ENCODE measurements at places on chromosomes 6 and 20.

GRCh38 chr20:10171864-10172751 lies 46.5 kb upstream of the SNAP25 start:
- peak; percentile 83 for DNase-seq

DNA sequence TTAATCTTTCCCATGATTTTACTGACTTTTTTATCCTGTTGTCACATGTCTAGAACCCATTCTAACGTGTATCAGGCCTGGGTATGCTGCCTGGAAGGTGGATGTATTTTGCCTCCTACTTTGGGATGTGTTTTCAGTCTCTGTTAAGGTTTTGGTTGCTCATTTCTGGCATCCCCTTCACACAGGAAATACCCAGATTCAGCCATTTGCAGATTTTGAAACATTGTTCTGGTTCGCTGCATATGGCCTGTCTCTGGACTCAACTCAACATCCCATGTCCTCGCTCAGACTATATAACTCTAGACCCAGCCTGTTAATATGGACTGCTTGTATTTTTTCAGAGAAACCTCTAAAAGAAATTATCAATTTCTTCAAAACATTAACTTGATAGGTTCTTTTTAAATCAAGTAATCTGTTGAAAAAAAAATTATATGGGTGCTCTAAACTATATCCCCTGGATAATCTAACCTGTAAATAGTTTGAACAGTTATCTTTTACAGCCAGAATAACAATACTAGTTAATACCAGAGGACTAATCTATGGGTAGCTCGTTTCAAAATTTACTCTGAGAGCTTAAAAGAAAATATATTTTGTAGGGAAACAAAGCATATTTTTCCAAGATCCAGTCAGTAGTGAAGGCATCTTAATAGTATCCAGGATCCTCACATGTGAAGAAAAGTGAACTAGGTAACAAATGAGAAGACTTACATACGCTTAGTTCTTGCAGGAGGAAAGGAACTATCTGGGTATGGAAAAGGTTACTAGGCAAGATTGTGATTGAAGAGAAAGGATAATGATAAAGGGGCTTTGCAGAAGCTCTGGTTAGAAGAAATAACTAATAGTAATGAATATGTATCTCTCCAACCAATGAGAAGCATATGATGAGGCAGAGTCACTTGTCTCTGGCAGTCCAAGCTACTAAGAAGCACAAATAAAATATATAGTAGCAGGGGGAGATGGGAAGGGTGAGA lies 23.4 kb upstream of the HLA-DQB1 start:
- DNase-seq = no peak

DNA sequence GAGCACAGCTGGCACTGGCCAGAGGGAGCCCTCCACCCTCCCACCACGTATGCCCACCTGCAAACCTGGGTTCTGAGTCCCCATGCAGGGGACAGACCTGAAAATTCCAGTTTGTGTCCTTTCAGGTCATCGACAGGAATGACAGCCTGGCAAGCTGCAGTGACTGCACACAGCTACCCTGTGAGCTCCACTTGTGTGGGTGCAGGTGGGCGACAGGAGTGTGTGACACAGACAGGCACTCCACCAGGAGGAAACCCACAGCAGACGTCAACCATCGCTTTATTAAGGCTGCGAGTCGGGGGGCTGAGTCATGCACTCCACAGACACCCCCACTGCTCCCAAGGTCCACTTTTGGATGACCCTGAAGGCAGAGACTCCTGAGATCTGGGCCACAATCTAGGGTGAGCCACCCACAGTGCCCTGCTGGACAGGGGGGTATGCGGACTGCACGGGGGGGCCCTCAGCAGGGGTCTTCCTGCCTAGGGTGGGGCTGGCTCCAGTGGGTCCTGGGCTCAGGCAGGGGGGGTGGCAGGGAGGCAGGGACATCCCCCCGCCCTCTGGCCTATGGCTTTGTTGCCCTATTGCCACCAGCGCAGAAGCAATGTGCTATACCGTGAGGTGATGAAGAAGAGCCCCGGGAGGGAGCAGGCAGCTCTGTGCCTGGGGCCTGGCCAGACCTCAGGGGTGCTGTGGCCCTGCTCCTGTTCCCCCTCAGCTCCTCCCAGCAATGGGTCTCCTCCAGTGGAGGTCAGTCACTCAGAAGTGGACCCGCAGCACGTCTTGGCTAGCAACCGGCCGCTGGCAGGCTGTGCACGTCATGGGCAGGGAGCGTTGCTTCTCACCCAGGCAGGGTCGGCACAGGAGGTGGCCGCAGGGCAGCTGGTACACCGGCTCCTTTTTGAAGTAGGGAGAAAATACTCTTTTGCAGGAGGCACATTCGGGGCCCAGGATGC lies 25.1 kb upstream of the AVP start:
- no peak for DNase-seq

- DNase-seq = no peak
Measured at GRCh38 chr20:2748551-2749342, 51.7 kb downstream of the CPXM1 start.

DNA sequence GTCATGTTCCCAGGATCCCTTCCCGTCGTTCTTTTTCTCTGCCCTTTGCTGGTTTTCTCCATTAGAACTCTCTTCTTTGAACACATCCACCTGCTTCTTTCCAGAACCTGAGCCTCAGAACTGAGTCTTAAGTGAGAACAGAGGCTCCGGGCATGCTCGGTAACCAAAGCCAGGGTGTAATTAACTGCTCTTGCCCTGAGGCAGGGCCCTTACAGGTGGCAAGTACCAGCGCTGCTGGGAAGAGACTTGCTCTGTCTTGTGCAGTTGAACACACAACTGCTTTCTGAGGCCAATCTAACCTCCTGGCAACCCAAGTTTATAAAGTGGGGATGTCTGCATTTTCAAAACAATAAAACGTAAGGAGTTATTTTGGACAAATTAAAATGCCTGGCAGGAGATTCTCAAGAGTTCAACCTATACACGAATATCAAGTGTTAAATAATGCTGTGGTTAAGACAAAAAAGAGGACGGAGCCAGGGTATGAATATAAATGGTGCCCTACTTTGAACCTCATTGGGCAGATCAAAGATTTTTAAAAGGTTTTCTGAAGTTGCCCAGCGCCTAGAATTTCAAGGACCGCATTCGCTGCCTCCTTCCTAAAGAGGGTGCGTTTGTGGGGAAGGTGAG lies 12.4 kb upstream of the DEK start:
- DNase-seq = no peak

- no peak for DNase-seq
Measured at GRCh38 chr20:753136-753535, 15.2 kb downstream of the SLC52A3 start.

GRCh38 chr20:58612121-58612691 lies 38.9 kb upstream of the STX16 start:
- DNase-seq = no peak

GRCh38 chr6:3280091-3280490 lies 21.3 kb downstream of the PSMG4 start:
- no peak for DNase-seq

- no peak for DNase-seq
Measured at GRCh38 chr6:168137024-168137423, 58.0 kb upstream of the FRMD1 start.

DNA sequence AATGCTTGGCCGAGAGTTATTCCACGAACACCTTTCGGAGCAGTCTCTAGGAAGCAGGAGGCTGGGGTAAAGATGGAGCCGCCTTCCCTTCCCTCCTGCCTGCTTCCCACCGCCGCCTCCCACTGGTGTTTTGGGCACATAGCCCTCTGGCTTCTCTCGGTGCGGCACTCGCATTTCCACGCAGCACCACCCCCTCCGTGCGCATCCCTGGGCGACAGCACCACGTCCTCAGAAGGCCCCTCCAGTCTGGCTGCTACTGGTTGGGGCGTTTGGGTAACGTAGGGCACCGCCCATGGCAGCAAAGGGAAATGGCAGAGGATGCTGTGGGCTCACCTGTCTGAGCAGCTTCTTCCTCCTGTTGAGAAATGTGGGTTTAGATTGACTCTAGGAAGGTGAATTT lies 2.4 kb downstream of the COL20A1 start:
- no peak for DNase-seq

GRCh38 chr6:31356216-31356945 lies 598 bp downstream of the HLA-B start:
- no peak for DNase-seq

DNA sequence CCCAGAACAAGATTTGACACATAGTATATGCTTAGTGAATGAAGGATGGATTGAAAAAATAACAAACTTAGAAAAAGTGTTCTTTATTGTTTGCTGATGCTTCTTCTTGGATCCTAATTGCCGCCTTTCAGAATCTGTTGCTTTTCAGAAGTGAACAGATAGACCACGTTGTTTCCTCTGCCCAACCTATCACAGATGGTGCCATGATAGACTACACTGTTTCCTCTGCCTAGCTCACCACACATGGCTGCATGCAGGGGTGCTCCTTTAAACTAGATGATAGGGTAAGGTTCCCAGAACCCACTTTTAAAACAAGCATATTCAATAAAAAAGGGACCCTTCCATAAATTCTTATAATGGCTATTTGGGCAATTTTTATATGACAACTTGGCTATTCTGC lies 4.6 kb upstream of the RGS17 start:
- DNase-seq = no peak

GRCh38 chr6:165605182-165605875 lies 57.7 kb downstream of the PDE10A start:
- DNase-seq = no peak

- DNase-seq = no peak
Measured at GRCh38 chr6:118397671-118398465, 150.2 kb upstream of the PLN start.

- no peak for DNase-seq
Measured at GRCh38 chr6:30227242-30227722, 14.1 kb upstream of the TRIM26 start.

- peak; percentile 89 for DNase-seq
Measured at GRCh38 chr6:167750956-167751358, 75.8 kb upstream of the AFDN start.

- DNase-seq = no peak
Measured at GRCh38 chr6:54719633-54720032, 126.9 kb upstream of the FAM83B start.

- DNase-seq = no peak
Measured at GRCh38 chr6:37382994-37383765, 29.4 kb downstream of the RNF8 start.

- no peak for DNase-seq
Measured at GRCh38 chr20:37693242-37693634, 592 bp upstream of the CTNNBL1 start.

GRCh38 chr20:39358052-39358451 lies 395.9 kb downstream of the DHX35 start:
- DNase-seq = no peak

DNA sequence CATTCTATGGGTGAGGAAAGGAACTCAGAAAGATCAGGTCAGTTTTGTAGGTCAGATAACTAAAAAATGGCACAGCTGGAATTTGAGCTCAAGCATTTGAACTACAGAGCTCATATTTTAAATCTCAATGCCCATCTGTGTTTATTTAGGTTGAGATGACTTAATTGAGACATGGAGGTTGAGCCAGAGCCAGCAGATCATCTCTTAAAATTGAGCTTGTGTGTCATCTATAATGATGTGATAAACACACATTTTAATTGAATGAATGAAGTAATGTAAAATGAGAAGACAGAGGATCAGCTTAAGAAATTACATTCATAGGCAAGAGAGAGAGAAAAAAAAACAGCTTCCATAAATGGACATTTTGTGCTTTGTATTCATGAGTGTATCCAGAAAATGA lies 3.7 kb downstream of the MANEA start:
- no peak for DNase-seq

GRCh38 chr6:80679992-80680391 lies 573.5 kb downstream of the BCKDHB start:
- no peak for DNase-seq

DNA sequence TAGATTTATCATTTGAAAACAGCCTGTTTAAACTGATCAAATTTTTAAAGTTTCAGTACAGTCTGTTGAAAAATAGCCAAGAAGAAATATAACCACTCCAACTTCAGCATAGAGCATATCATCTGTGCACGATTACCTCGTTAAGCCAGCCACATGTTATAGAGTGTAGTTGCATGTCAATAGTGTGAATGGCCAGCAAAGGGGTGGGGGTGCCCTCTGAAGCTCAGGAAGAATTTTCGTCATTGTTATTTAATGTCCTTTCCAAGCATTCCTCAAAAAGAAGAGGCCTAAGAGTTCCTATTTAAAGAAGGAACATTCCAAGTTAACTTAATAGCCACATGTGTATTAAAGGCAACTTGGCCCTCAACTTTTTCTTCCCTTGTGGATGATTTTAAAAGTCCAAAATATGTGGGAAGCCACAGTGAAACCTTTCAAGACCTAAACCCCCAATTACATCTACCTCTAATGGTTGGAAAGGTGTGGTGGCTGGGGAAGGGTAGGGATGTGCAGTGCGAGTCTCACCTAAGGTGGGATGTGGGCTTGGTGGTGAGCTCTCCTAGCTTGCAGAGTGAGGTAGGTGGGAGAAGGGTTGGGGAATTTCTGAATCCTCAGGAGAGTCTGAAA lies 1.8 kb upstream of the CCN2 start:
- no peak for DNase-seq

DNA sequence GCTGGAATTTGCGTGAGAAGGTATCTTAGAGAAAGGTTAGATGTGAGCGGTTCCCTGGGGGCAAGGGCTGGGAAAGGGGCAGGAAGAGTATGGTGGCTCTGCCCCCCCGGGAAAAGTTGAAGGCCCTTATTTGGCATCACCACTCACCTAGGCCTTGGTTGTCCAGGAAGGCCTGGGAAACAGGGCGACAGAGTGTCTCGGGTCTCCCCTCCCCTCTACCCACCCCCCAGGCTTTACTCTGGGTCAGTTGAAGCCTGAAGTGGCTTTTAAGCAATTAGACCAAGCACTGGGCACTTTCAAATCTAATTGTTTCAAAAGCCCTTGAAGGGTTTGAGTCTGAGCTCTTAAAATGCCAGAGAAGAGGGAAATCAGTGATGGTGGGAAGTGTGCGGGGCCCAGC lies 30.2 kb upstream of the FOXP4 start:
- no peak for DNase-seq

DNA sequence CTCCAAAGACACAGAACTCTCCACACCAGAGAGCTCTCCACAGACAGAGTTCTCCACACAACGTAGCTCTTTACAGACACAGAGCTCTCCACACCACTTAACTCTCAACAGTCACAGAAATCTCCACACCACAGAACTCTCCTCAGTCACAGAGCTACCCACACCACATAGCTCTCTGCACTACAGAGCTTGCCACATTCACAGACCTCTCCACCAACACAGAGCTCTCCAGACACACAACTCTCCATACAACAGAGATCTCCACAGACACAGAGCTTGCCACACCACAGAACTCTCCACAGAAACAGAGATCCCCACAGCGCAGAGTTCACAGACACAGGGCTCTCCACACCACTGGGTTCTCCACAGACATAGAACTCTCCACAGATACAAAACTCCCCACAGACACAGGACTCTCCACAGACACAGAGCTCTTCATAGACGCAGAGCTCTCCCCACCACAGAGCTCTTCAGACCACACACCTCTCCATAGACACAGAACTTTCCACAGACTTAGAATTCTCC lies 52.5 kb downstream of the ERMARD start:
- no peak for DNase-seq

Data from cerebellum (tissue), 4 donors.